CD4-positive, alpha-beta T cell treated with Interleukin-6 for 4 hours (primary cell): ENCODE measurements at places on chromosomes 7 and 10.

DNA sequence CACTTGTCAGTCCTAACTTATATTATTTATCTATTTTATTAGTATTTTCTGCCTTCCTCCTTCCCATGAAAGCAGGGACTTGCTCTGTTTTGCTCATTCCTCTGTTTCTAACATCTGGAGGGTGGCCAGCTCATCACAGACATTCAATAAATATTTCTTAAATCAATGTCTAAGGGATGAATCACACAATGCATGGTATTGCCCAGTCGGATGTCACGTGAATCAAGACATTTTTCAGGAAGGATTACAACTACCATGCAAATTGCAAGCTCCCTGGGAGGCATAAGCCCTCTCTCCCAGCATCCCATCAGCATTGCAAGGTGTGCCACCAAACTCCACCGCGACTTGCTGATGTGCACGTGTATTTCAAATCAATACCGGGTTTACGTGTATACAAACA is 146.6 kb upstream of the RNF32 start:
- no peak for DNase-seq

GRCh38 chr7:156478486-156478885 is 162.1 kb upstream of the RNF32 start:
- no peak for DNase-seq

- no peak for DNase-seq
These were observed 542.5 kb downstream of the GATA3 start for GRCh38 chr10:8596929-8597472.

DNA sequence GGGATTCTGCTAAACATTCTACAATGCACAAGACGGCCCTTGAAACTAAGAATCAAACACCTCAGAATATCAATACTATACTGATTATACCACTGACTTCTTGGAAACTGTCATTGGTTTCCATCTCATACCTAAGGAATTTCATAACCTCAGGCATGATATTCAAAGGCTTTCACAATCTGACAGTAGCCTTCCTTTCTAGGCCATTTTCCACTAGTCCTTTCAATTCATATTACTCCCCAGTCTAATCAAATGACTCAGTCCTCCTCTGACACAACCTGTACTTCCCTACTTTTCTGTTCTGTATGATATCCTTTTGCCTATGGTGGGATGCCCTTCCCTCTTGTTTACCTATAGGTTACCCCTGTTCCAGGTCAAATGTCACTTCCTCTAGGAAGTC is 48.3 kb downstream of the CSTF2T start:
- DNase-seq, result no peak

DNA sequence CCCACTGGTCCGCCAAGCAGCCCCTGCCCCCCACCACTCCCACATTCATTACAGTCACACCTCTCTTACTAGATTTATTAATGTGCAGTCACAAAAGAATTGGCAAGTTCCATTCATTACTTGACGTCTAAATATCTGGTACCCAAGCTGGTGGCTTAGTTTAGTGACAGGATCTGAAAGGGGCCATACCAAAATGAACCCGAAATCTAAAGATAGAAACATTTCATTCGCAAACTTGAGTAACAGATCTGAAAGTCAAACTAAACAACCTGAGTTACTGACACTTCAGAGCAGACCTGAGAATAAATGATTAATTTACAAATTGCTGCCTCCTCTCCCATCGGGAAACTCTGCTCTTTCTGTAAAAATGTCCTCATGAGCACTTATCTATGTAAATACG is 53.4 kb downstream of the TNS3 start:
- no peak for DNase-seq

DNA sequence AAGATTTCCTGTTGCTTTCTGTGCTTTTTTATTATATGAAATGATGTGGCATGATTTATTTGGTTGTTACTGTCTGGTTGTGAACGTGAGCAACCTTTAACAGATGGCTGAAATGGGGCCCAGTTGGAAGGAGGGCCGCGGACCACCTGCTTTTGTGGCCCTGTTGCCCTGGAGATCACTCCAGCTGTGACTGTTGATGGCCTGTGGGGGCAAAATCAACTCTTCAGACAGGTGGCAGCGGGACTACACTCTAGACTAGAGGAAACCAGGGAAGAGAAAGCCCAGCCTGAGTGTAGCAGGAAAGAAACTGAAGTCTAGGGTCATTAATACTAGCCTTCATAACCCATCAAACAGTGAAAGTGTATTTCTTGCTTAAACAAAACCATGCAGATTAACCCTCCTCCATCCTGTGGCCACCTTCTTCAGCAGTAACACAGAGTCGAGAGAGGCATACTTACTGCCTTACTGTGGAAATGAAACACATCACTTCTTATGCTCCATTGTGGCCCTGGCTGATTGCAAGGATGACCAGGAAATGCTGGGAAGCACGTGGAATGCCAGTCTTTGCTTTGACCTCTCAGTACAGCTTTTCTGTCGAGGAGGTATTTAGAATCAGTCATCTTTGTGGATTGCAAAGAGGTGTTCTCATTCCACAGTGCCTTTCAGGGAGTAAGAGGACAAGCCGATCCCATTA is 80.5 kb downstream of the CCNY start:
- no peak for DNase-seq

GRCh38 chr7:139743967-139744767 is 33.6 kb downstream of the HIPK2 start:
- no peak for DNase-seq

DNA sequence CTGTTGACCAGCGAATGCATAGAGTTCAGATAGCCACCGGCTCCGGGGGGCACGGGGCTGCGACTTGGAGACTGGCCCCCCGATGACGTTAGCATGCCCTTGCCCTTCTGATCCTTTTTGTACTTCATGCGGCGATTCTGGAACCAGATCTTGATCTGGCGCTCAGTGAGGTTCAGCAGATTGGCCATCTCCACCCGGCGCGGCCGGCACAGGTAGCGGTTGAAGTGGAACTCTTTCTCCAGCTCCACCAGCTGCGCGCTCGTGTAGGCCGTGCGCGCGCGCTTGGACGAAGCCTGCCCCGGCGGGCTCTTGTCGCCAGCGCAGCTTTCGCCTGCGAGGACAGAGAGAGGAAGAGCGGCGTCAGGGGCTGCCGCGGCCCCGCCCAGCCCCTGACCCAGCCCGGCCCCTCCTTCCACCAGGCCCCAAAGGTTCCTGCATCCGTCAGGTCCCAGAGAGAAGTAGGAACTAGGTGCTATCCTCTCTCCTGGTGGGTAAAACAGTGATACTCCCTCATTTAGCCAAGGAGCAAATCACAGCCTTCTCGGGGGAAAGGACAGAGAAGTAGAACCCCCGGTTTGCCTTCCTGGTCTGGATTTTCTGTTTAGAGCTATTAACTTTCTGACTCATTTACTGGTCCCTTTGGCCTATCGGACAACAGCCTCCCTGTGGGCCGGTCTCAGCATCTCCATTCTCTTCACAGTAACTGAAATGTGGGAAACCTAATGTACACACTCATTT is 6.1 kb upstream of the HOXA2 start:
- DNase-seq, result no peak

- DNase-seq, result peak; percentile 70
These were observed 16.4 kb downstream of the PRKRIP1 start for GRCh38 chr7:102412548-102412947.

DNA sequence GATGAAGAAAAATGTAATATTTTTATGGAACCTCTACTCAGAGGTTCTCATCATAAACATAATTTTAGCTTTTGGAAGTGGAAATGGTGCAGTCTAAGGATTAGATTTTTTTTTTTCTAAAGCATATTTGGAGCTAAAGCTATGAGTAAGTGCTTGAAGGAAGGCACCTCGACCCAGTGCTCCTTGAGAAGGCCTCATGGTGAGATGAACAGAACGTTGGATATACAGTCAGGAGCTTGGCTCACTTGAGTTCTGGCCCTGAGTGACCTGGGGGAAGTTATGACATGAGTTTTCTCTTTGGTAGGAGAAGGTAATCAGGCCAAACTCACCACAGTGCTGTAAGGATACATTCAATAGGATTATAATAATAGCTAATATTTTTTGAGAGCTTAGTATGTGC is 163.3 kb downstream of the JCAD start:
- DNase-seq, result no peak

DNA sequence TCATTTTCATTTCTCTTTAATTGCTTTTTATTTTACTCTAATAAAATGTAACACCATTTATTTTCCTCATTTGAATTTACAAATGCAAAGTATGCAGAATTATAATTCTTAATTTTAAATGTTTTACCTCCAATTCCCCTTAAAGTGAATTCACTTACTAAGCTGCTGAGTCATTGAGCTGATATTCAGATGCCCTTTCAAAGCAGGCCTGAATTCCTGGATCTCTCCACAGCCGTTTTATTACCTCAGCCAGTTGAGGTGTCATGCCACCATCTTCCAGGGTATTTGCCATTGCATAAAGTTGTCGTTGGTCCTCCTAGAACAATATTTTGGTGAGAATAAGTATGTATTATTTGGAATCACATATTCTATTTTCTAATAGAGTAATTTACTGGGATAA is 33.2 kb downstream of the GNAT3 start:
- DNase-seq, result no peak

GRCh38 chr10:23384364-23384763 is 39.8 kb upstream of the C10orf67 start:
- no peak for DNase-seq

DNA sequence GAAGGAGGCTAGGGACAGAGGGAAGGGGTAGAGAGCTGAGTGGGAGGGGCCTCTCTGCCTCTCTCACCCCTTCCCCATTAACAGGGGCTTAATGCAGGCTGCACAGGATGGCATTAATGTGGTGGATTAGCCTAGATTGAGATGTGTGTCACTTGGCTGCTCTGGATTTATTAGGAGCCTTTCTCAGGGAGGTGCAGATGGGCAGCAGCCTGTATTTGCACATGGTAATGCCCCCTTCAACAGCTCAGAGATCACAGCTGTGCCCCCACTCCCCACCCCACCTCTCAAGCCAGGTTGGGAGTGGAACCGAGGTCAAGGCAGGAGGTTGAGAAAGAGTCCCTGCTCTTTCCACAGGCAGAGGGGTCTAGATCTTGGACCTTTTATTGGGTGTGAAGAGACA is 7.3 kb downstream of the PITX3 start:
- DNase-seq, result no peak

GRCh38 chr10:60461688-60462087 is 72.0 kb upstream of the ANK3 start:
- no peak for DNase-seq

DNA sequence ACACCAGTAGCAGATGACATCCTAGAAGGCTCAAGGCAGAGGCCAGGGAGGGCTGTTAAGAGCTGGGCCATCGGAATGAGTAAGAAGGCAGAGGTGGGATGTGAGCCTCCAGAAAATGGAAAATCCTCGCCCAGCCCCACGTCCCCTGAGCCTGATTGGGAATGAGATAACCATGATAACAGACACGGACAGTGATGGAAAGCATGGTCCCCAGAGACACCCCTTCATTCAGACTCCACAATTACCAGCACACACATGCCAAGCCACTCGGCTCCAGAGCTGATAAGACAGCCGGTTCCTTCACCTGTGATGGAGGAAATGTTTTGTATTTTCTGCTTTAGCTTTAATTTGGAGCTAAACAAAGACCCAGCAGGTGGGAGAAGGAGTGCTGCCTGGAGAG is 106.0 kb downstream of the GRID1 start:
- DNase-seq, result no peak

DNA sequence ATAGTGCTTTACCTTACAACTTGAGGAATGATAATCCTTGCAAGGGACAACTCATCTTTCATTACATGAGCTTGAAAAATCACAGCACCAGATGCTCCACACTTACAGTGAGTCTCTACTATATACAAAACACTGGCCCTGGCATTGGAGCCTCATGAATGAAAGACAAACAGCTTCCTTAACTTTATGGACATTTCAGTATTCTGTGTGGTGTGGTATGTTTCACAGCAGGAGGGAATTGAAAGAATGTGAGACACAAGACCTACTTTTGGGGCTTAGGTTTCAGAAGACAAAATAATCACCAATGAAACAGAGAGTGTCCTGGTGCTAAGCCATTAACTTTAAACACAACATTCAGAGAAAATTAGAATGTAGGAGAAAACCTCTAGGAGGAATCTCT is 1249.6 kb downstream of the XPNPEP1 start:
- DNase-seq, result no peak

- DNase-seq, result no peak
These were observed 31.8 kb downstream of the WNT16 start for GRCh38 chr7:121360564-121360963.

DNA sequence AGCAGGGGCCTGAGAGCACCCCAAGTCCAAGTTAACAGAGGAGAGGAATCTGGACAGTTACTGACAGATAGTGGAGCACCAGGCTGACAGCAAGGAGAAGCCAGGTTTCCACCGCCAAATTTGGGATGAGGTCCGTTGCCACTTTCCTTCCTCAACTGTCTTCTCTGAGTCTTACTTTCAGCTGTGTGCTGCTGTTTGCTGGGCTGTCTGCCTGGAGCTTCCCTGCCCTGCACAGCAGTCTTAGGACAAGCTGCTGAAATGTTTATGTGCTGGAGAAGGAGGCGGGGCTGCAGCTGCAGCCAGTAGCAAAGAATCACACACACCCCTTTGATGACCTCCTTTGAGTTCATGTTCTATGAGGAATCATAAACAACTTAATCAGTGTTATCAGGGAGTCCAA is 17.4 kb upstream of the CYP3A7 start:
- DNase-seq, result no peak

DNA sequence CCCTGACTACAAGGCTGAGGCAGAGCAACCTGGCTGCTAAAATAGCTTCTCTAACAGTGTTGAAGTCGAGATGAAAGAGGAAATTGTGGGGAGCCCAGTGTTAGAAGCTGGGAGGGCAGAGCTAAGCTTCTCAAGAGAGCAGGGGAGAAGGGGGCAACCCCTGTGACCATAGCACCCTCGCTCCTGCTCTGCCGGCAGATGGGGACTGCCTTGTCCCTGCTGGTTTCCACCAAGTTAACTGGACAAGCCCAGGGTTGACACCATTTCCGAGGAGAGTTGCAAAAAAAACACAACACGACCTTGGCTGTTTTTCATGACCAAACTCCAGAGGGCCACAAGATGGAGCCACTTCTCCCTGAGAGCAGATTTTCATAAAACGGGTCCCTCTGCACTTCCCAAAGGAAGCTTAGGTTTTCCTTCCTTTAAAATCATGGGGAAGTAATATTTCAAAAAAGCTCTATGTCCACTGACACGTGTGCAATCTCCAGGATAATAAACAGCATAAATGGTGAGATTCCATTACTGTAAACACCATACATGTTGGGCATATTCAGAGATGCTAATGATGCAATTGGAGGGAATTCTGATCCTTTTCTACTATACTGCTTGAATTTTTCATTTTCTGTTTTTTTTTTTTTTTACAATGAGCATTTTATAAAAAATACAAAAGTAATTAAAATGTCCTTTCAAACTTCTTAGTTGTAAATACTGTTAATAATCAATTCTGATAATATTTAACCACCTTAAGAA is 140.4 kb downstream of the PIP4K2A start:
- DNase-seq, result peak; percentile 35

- no peak for DNase-seq
These were observed 59.6 kb downstream of the TMEM270 start for GRCh38 chr7:73920406-73921134.
